ENCODE measurements at places on chromosomes 1 and 21. TPM values are rescaled to one million over a fixed set of nuclear protein-coding genes. Genes with fewer than 3 reads are reported as not detected.

- H3K4me1 ChIP-seq = peaks cover 49% of the 10 kb centered on the region
- peaks cover 1% of the 10 kb centered on the region for H3K27me3 ChIP-seq
- peaks cover 3% of the 10 kb centered on the region for H3K36me3 ChIP-seq
- peak overlapping the region; percentile 80 for H3K4me3 ChIP-seq
Observed at GRCh38 chr1:236281198-236281653, 532 bp downstream of the ERO1B start.

DNA sequence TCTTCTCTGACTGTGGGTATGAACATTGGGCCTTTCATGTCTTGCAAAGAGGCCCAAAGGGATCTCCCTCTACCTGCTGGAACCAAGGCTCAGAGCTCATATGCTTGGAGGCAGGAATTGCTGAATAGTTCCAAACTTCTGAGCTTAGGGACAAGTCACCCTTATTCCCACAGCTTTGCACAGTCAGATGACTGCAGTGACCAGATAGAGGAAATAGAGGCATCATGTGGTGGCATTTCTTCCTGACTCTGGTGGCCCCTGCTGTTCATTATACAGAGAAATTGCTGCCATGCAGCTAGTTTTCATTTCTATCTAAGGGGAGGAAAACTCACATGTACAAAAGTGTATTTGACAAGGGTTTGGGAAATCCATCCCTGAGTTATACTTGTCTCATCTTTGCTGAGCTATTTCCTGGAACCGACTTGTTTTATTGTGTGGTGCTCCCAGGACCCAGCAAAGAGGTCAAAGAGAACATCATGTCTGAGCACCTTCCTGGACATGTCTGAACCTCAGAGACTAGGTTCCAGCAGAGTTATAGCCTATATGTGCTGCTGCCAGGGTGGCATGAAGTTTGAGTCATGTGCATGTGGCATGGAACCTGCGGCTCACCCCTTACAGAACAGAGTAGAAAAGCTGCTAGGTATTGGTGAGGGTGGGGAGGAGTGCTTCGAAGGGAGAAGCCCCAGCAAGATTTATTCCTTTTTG is 131.2 kb downstream of the PIK3R3 start:
- H3K4me1 ChIP-seq = no peaks in the 10 kb centered on the region
- no peaks in the 10 kb centered on the region for H3K27me3 ChIP-seq
- no peak for DNase-seq
- no peak overlapping the region for H3K27ac ChIP-seq

The ODF2L gene
- total RNA-seq = 23.8 TPM

The TMEM200B gene
- 1.1 TPM for total RNA-seq

- peaks cover 12% of the 10 kb centered on the region for H3K4me1 ChIP-seq
- no peak for DNase-seq
- H3K27me3 ChIP-seq = peaks cover 13% of the 10 kb centered on the region
- no peak overlapping the region for H3K4me3 ChIP-seq
- no peaks in the 10 kb centered on the region for H3K36me3 ChIP-seq
Observed at GRCh38 chr21:35349376-35350080, 300.4 kb upstream of the RUNX1 start.

GRCh38 chr1:229786974-229787610 is 161.0 kb downstream of the URB2 start:
- H3K4me3 ChIP-seq = no peak overlapping the region
- H3K4me1 ChIP-seq = no peaks in the 10 kb centered on the region

- H3K27ac ChIP-seq = no peak overlapping the region
- H3K36me3 ChIP-seq = no peaks in the 10 kb centered on the region
- no peaks in the 10 kb centered on the region for H3K4me1 ChIP-seq
- peaks cover 2% of the 10 kb centered on the region for H3K27me3 ChIP-seq
- no peak for DNase-seq
- H3K4me3 ChIP-seq = no peak overlapping the region
Observed at GRCh38 chr1:87795615-87796337, 467.1 kb downstream of the LMO4 start.

DNA sequence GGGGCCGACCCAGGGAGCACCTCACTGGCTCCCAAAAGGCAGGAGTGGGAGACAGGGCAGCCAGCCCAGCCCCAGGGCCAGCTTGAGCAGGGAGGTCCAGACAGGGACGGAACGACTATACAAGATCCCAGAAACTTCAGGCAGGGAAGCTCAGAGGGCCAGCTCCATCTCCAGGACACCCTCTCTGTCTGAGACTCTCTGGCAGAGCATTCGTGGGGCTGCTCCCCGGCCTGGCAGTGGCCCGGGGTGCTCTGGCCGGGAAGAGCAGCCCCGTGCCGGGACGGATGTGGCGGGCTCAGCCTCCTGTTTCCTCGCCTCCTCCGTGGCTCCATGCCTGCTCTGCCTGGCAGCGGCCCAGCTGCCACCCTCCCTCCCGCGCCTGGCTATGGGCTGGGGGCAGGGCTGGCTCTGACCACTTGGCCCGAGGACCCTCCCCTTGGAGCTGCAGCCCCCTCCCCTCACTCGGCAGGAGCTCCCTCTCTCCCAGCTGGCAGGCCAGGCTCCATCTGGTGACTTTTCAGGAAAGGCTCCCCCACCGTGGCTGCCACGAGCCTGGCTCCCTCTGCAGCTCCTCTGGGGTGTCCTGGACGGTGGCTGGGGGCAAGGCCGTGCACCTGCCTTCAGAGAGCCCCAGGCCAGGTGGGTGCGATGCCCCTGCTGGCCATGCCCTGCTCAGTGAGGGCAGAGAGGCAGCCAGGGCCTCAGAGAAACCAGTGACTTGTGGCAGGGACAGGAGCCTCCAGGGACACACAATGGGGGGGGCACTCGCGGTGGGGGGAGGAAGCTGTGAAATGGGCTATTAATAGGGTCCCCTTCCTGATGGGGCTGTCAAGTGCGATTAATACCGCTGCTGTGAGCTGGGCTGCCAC is 5.6 kb upstream of the PLCH2 start:
- H3K36me3 ChIP-seq = no peaks in the 10 kb centered on the region
- no peak for DNase-seq
- H3K4me3 ChIP-seq = no peak overlapping the region
- no peaks in the 10 kb centered on the region for H3K4me1 ChIP-seq
- H3K27me3 ChIP-seq = no peaks in the 10 kb centered on the region

GRCh38 chr1:87673309-87673708 is 344.6 kb downstream of the LMO4 start:
- H3K27ac ChIP-seq = no peak overlapping the region
- H3K27me3 ChIP-seq = no peaks in the 10 kb centered on the region
- no peak overlapping the region for H3K4me3 ChIP-seq
- H3K36me3 ChIP-seq = no peaks in the 10 kb centered on the region

The LINGO4 gene
- total RNA-seq = not detected

DNA sequence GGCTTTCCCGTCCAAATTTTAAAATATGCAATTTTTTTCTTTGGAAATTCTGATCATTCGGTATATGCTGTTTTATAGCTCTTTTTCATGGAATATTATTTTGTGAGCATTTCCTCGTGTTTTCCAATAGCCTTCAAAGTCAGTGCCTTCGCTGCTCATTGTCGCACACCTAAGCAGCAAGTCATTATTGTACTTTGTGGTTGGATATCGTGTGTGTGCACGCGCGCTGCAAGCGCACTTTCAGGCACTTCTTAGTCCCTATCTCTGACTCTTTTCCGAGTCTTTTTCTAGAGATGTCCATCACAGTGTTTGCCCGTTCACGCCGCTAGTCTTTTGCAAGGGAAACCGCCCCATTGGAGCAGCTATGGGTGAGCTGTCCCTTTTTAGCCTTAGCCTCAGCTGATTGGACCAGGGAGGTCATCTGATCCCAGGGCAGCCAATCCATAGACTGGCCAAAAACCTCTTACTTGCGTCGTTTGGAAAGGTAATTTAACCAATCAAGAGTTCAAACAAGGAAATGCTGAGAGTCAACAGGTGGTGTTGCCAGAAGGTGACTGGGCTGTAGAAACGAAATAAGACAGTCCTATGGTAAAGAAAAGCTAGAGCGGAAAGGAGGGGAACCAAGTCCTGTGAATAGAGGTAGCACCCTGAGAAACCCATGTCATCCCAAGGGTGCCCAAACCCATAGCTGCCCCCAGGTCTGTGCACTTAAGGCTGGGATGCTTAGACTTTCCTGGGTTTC is 710 bp upstream of the HYI start:
- H3K36me3 ChIP-seq = peaks cover 15% of the 10 kb centered on the region
- peak overlapping the region; percentile 77 for H3K4me3 ChIP-seq
- peak overlapping the region; percentile 76 for H3K27ac ChIP-seq
- peak; percentile 77 for DNase-seq
- H3K27me3 ChIP-seq = peaks cover 26% of the 10 kb centered on the region
- peaks cover 15% of the 10 kb centered on the region for H3K4me1 ChIP-seq

The IGSF9 gene
- not detected for total RNA-seq

The UTP11 gene
- 60.6 TPM for total RNA-seq

- no peak for DNase-seq
- peaks cover 7% of the 10 kb centered on the region for H3K27me3 ChIP-seq
- H3K4me1 ChIP-seq = no peaks in the 10 kb centered on the region
- H3K4me3 ChIP-seq = no peak overlapping the region
Observed at GRCh38 chr1:41277371-41277975, 35.4 kb upstream of the SCMH1 start.

The CD34 gene
- total RNA-seq = 0.04 TPM

- no peak for DNase-seq
- no peaks in the 10 kb centered on the region for H3K36me3 ChIP-seq
- peaks cover 3% of the 10 kb centered on the region for H3K27me3 ChIP-seq
- no peaks in the 10 kb centered on the region for H3K4me1 ChIP-seq
Observed at GRCh38 chr1:237590386-237590785, 300.3 kb downstream of the ZP4 start.

The SPOCD1 gene
- total RNA-seq = not detected

The COL9A2 gene
- total RNA-seq = 4.3 TPM

DNA sequence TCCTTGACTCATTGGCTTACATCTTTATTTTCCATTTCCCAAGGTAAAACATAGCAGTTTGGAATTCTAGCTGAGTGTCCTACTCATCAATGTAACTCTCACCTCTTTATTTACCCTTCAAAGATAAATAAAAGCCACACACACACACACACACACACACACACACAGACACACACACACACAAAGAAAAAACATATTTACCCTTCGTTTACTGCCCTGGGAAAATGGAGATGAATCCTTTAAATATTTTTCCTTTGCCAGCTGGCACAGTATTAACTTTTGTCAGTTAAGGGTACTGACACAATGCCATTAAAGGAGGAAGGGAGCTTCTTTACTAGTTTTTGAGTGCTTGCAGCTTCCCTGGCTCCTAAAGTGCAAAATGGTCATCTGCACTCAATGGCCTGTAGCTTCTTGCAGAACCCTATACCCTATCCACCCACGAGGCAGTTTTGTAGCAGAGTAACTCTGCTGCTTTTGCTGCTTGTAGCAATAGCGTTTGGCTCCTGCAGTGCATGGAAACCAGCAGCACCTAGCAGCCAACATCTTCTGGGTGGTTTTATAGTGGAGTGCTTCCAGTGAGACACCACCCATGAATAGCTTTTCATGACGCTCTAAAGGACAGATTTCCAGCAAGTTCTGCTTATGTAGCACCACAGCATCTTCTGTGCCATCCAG is 103.7 kb downstream of the HS2ST1 start:
- H3K27me3 ChIP-seq = no peaks in the 10 kb centered on the region
- no peak overlapping the region for H3K27ac ChIP-seq
- no peaks in the 10 kb centered on the region for H3K4me1 ChIP-seq
- no peak for DNase-seq
- H3K36me3 ChIP-seq = peaks cover 12% of the 10 kb centered on the region
- no peak overlapping the region for H3K4me3 ChIP-seq

DNA sequence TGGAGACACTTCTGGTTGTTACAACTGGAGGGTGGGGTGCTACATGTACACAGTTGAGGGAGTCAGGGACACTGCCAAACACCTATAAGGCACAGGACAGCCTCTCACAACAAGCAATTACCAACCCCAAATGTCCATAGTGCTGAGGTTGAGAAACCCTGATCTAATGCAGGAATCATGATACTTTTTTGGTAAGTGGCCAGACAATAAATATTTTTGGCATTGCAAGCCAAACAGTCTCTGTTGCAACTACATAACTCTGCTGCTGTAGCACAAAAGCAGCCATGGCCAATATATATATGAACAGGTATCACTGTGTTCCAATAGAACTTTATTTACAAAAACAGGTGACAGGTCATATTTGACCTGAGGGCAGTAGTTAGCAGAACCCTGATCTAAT is 177.5 kb downstream of the ASTN1 start:
- H3K36me3 ChIP-seq = no peaks in the 10 kb centered on the region
- no peak overlapping the region for H3K27ac ChIP-seq
- H3K27me3 ChIP-seq = no peaks in the 10 kb centered on the region
- no peaks in the 10 kb centered on the region for H3K4me1 ChIP-seq
- DNase-seq = no peak

The OLIG2 gene
- not detected for total RNA-seq

DNA sequence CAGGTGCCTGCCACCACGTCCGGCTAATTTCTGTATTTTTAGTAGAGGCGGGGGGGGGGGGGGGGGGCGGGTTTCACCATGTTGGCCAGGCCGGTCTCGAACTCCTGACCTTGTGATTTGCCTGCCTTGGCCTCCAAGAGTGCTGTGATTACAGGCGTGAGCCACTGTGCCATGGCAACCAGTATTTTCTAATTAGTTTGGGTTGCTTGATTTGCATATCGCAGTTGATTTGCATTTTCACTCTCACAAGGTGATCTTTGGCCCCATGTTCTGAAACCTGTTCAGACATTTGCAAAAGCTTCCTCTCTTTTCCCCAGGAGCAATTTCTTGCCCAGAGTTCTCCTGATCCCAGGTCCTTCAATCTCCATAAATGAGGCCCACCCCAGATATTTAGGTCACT is 1.7 kb downstream of the TOR3A start:
- peaks cover 27% of the 10 kb centered on the region for H3K4me1 ChIP-seq
- peak; percentile 15 for DNase-seq
- peak overlapping the region; percentile 99 for H3K4me3 ChIP-seq
- H3K27ac ChIP-seq = peak overlapping the region; percentile 70
- H3K36me3 ChIP-seq = peaks cover 25% of the 10 kb centered on the region

DNA sequence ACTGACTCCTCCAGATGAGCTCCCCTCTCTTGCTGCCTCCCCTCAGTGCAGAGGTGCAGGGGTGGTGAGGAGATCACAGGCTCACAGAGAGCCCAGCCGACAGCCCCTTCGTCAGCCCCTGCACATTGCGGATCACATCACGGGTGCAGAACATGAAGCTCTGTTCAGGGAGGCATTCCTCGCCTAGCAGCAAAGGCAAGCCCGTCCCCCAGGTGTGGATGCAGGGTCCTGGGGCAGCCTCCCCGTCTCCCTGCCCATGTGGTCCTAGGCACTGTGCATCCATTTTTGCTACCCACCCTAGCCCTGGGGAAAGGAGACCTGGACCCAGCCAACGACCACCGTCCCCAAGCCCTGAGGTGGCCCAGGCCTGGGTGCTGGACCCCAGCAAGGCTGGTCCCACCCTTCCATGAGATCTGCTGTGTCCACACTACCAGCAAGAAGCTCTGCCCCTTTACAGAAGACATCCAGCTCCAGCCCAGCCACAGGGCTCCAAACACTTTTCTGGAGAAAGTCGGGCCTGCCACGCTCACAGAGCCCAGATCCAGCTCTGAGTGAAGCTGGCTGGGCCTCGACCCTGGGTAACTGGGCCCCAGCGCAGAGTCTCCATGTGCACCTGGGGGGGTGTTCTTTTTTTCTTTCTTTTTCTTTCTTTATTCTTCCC is 248.7 kb downstream of the NPHP4 start:
- H3K4me3 ChIP-seq = no peak overlapping the region
- H3K27ac ChIP-seq = no peak overlapping the region
- H3K36me3 ChIP-seq = no peaks in the 10 kb centered on the region
- DNase-seq = no peak
- H3K4me1 ChIP-seq = peaks cover 5% of the 10 kb centered on the region

GRCh38 chr1:248375446-248375845 is at the start of gene OR2T6:
OR2T6 (plus strand) TSS chr1:248375746; CDS start chr1:248387609, 11,863 bp downstream.
- peaks cover 3% of the 10 kb centered on the region for H3K4me1 ChIP-seq
- no peaks in the 10 kb centered on the region for H3K27me3 ChIP-seq
- DNase-seq = no peak
- H3K4me3 ChIP-seq = no peak within 1 kb of the TSS
- no peak within 1 kb of the TSS for H3K27ac ChIP-seq
- no peaks in the 10 kb centered on the region for H3K36me3 ChIP-seq

All from activated CD8-positive, alpha-beta T cell treated with anti-CD3 and anti-CD28 coated beads for 36 hours (primary cell).